Fibroblast of skin of right biceps (primary cell): ENCODE measurements at places on chromosomes 3 and 15.

GRCh38 chr3:140395134-140396075 lies 282.5 kb upstream of the TRIM42 start:
- DNase-seq = no peak

GRCh38 chr3:73955494-73956070 lies 330.8 kb upstream of the PDZRN3 start:
- DNase-seq = no peak

DNA sequence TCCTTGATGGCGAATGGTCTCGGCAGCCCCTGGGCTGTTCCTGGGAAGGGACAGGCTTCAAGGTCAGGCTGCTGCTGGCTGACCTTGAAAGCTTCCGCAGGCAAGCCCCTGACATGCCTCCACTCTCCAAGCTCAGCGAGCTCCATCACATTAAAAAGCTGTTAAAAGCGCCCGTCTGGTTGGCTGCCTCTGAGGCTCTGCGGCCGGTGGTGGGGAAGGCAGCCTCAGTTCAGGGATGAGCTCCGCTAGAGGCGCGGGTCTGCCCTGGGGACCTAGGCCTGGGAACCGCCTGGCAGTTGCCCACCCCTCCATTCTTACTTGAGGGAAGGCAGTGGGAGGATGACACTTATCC lies 103.8 kb downstream of the LINGO1 start:
- no peak for DNase-seq

DNA sequence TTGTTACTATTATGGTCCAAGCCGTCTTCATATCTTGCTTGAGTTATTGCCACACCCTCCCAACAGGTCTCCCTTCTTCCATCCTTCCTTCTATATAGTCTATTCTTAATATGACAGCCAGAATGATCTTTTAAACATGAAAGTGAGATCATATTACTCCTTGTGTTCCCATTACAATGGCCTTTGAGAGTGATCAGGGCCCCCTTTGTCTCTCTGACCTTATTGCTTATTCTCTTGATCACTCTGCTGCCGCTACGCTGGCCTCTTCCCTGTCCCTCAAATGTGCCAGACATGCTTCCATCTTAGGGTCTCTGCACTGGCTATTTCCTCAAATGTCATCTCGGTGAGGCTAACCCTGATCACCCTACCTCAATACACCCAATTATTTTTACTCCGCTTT lies 38.1 kb downstream of the UBE2E2 start:
- DNase-seq = no peak

GRCh38 chr15:42157381-42157780 lies 945 bp upstream of the PLA2G4F start:
- no peak for DNase-seq

DNA sequence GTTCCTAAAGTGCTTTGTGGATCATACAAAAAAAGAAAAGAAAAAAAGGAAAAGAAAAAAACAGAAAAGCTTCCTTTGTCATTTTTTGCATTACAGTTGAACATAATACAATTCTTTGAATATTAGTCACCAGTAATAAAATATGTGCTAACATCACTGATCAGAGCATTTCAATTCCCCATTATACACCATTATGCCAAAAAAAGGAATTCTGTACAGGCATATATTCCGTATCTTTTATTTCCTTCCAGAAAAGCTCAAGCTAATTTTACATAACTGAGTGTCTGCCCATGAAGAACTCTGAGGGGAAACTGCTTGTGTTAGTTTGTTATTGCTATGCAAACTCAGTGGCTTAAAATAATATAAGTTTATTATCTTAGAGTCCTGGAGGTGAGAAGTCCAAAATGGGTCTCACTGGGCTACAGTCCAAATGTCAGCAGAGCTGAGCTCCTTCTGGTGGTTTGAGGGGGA lies 377.9 kb downstream of the GAP43 start:
- DNase-seq = peak; percentile 59

DNA sequence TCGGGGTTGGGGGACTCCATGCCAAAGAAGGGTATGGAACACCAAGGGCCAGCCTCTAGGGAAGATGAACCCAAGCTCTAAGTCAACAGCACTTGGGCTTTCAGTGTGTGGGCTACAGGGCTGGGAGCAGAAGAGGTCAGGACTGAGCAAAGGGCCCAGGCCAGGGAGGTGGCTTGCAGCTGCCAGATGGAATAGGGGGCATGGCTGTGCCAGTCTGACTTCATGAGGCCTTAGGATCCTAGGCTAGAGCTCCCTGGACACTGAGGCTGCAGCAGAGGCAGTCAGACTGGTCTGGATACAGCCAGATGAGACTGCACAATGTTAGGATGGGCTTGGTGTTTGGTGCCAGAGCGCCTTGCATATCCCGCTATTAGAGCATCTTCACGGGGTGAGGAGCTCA lies 3.8 kb downstream of the RASGRF1 start:
- DNase-seq = no peak
